ENCODE measurements at places on chromosomes 2 and 18.

DNA sequence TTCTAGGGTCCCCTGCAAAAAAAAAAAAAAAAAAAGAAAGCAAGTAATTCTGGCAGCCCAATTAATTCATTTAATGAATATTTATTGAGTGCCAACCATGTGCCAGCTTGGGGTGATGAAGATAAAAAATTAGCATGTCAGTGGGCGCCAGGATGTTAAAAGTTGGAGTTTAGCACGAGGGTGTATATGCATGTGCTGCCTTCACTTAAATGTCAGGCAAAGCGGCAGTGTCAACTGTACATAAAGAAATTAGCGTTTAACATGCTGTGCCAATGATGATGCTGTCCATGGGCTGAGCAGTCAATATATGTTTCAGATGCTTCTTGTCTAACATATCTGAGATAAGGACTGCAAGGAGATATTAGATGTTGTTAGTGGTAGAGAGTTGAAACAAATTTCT lies 49.5 kb downstream of the ASAP2 start:
- DNase-seq = peak; percentile 62

GRCh38 chr18:32509111-32509510 lies 38.4 kb upstream of the GAREM1 start:
- no peak for DNase-seq

- no peak for DNase-seq
Measured at GRCh38 chr2:100767224-100767653, 52.7 kb upstream of the NPAS2 start.

DNA sequence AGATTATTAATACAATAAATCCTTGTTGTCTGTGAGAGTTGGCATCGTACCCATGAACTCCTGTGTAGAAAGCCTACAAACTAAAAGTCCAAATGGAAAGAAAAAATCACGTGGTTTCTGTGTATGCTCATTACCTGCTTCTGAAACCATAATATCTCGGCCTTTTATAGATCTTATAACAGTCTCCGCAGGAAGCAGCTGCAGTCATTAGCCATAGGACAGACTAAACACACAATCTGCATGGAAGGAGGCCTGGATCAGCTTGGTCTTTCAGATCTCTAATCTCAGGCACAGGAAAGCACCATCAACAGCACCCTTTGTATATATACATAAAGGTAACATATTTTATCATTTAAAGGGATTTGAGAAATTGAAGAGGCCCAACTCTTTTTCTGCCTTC lies 508.9 kb upstream of the TCF4 start:
- no peak for DNase-seq

DNA sequence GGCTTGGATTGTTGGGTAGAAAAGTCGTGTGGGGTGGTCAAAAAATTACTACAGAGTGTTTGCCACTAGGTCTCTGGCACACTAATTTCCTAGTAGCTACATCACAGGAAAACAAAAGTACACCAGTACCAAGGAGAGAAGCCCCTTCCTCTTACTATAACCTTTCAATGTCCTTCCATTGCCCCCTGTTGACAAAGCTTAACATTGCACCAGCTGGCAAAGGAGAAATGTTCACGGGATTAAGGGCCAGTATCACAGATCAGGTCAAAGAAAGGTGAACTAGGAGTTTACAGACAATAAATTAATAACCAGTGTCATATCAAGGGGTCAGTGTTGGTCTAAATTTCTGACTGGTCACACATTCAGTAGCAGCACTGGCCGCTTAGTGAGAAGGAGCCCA lies 1139.6 kb upstream of the FAM98A start:
- DNase-seq = peak; percentile 3

DNA sequence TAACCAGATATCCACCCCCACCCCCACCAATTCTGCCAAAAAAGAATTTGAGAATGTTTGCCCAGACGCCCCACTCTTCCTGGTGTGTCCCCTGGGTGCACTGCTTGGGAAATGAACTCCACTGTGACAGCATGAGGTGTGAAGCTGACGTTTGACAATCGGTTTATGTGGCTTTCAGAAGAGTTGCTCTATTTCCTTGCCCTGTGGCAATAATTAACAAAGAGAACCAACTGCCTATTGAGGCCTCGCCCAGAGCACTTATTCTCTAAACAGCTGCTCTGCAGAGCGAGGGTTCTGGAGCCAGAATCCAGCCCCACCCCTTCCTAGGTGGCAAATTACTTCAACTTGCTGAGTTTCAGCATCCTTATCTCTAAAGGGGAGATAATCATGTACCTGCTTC lies 115.8 kb upstream of the SIX3 start:
- no peak for DNase-seq

DNA sequence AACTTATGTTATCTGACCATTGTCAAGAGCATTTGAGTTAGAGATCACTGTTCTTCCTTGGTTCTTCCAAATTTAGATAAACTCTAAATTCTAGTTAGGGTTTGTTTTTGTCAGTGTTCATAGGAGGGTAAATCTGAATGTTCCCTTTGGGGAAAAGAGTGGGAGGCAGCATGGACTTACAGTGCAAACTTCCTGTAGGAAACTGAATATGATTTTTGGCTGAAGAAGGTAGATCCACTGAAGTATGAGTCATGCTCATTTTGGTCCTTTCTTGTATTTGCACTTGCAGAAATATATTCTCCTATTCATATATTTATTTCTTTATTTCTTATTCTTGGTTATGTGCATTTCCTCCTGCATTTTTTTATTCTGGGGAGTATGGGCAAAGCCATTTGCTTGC lies 27.3 kb downstream of the CCDC85A start:
- DNase-seq = no peak

DNA sequence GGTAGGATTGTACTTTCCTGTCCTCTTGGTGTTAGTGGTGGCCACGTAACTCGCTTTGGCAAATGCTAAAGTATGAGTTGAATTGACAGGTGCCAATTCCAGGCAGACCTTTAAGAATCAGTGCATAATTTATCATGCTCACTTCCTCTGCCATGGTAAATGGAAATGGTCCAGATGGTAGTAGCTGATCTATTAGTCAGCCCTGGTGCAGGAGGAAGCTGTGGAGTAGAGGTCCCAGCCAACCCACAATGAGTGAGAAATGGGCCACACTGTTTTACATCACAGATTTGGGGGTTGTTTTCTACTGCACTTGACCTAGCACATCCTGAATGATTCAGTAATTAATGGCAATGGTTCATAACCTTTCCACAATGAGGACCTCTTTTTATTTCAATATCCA lies 104.4 kb downstream of the RGPD3 start:
- DNase-seq = no peak

GRCh38 chr18:46624127-46624526 lies 32.9 kb downstream of the LOXHD1 start:
- DNase-seq = no peak

- DNase-seq = no peak
Measured at GRCh38 chr2:133063775-133064174, 393.8 kb upstream of the LYPD1 start.

DNA sequence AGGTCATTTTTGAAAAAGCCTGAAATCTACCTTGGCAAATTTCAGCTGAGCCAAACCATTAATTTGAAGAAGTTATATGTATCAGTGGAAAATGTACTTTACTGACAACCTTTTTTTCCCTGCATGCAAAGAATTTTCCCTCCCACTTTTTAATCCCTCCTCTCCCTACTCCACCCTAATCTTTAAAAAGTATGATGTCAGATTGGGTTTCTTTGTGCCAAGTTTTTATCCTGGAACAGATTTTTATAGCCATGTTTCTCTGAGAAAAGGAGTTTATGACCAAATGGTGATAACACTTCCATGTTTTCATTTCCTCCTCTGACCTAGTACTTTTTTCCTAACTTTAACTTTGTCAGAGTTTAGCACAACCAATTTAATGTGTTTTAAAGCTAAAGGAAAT lies 250.3 kb upstream of the FOSL2 start:
- no peak for DNase-seq

DNA sequence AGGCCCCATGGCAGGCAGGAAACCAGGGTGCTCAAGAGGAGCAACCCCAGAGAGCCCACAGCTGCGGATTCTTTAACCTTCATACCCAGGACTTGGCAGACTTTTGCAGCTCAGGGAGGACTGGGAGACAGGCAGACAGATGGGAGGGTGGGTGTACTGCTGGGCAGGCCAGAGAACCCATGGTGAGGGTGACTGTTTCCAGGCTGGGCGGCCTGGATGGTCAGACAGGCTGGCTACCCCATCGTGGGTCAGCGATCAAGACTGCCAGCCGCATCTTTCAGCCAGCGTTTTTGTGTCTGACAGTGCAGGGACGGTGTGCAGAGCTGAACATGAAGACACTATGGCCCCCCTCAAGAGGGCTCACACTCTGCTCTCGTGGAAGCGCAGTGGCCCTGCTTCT lies 82.2 kb downstream of the MARCO start:
- peak; percentile 47 for DNase-seq

DNA sequence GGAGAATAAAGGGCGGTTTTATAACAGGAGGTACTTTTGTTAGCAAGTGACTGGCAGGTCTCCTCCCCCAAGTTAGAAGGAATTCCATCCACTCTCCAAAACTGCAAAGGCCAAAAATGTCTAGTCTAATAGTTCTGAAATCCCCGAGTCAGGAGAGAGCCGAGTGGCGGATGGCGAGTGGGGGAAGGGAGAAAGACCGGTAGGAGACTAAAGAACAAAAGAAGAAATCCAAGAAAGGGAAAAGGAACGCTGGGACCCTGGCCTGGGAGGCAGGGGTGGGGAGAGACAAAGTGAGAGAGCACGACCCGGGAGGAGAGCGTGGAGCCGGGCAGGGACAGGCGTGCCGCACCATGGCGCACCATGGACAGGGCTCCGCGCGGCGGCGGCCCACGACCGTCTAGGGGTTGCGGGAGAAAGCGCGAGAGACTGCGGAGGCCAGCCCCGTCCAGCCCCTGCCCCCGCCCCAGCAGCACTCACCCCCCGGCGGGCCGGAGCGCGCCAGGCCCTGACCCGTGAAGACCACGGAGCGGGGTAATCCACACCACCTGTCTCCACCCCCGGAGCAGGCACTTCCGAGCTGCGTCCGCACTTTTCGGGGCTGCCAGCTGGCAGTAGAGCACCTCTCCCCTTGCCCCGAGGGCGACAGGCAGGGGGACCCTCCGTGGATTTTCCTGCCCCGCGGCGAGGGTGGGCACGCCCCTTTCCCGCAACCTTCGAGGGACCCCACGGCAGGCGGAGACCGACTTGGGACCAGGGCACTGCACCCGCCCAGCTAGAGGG lies 1.6 kb downstream of the CDH2 start:
- peak; percentile 71 for DNase-seq

- DNase-seq = no peak
Measured at GRCh38 chr2:239360421-239361310, 40.2 kb downstream of the HDAC4 start.

DNA sequence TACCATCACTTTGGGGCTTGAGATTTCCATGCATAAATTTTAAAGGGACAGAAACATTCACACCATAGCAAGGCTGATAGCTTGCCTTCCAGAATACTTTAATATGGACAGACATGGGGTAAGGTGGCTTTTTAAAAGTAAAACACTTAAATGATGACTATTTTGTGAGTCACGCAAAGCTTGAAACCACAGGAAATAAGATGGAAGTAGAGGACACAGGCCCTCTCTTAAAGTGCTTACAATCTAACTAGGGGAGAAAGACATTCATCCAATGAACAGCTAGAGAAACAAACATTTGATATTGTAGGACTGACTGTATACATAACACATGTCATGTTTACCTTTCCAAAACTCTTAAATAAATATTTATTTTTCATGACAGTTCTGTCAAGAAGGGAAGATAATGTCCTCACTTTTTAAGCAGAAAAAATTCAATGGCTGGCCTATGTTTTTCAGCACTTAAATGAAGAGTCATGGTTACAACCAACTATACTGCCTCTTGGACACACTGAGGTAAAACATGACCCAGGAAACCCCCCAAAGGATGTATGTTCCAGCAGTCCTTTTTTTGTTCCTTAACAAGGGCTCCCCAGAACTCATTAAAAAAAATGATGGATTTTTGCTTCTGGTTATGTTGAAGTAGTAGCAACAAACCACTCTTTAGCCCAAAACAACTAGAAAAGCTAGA lies 120.0 kb upstream of the RBMS1 start:
- no peak for DNase-seq

DNA sequence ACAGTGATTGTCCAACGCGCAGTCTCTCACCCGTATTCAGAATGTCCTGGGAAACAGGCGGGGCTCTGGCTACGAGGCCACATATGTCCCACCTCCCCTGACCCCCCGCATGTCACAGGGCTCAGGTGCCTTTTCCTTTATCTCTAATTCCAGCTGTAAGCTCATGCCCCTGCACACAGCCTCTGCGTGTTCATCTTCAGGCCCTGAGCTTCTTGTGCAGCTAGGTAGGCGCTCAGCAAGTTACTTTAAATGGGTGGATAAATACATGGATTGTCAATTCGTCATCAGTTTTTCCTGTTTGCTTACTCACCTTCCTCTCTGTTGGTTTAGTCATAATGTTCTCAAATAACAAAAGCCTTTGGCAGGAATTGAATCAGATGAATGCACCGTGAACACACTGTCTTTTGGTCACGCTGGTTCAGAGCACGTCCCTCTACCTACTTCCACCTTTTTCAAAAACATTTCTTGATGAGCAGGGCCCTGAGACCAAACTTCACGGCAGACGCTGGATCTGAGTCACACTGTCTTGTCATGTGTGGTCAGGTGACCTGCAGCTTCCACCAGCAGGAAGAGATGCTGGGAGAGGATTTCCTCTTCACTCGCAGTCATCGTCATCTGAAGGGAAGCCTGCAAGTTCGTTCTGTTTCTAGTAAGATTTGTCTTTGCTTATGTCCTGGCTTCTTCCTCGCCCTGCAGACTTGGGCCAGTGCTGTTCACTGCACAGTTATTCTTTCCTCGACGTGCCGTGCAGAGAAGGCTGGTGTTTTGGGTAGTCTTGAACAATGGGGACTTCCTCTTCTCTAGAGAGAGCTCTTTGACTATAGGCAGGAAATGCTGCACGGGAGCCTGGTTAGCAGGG lies 138.1 kb downstream of the PTGR3 start:
- DNase-seq = no peak

GRCh38 chr2:1824202-1824905 lies 80.0 kb upstream of the PXDN start:
- no peak for DNase-seq

DNA sequence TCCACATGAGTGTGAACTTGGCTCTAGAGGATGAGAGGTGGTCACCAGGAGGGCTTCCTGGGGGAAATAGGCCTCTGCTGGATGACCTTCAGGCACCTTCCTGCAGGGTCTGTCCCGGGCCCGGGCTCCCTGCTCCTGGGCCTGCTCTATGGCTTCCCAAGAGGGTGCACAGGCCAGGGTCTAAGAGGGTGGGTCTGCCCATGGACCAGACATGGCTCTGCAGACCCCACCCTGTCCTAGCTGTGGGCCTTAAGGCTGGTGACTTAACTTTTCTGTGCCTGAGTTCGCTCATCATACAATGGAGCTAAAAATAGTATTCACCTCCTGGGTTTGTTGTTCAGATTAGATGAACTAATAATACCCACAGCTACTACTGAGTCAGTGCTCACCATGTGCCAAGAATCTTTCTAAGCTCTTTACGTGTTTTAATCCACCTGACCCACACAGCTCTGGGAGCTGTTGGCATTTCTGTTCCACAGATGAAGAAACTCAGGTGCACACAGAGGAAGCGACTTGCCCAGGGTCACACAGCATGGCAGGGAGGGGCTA lies 14.4 kb downstream of the INHBB start:
- no peak for DNase-seq

- no peak for DNase-seq
Measured at GRCh38 chr2:1582891-1583341, 161.4 kb downstream of the PXDN start.

GRCh38 chr2:232085826-232086425 lies 124.4 kb downstream of the DIS3L2 start:
- no peak for DNase-seq

GRCh38 chr2:226693521-226693920 lies 106.1 kb downstream of the IRS1 start:
- no peak for DNase-seq

GRCh38 chr2:58636872-58637271 lies 395.7 kb upstream of the FANCL start:
- no peak for DNase-seq

GRCh38 chr2:171531836-171532450 lies 9.7 kb downstream of the CYBRD1 start:
- no peak for DNase-seq
